ENCODE measurements at places on chromosomes 16 and 17.

- no peak for DNase-seq
Observed at GRCh38 chr17:82096709-82097183, 1.3 kb downstream of the FASN start.

DNA sequence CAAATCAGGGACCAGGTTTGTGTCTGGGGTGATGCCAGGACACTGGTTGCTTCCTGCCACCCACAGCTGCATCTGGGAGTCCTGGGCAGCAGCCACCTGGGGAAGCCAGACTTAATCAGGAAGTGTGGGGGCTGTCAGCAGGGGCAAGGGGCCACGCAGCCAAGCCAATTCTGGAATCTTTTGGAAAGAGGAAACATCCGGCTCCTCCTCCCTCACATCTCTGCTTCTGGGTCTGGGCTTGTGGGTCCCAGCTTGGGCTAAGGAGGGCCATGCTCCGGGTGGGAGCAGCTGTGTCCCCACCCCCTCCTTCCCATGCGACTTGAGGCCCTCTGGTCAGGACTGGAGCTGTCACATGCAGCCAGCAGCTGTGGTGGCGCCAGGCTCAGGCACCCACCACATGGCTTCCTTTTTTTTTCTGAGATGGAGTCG lies 37.0 kb upstream of the CCDC182 start:
- DNase-seq = no peak

DNA sequence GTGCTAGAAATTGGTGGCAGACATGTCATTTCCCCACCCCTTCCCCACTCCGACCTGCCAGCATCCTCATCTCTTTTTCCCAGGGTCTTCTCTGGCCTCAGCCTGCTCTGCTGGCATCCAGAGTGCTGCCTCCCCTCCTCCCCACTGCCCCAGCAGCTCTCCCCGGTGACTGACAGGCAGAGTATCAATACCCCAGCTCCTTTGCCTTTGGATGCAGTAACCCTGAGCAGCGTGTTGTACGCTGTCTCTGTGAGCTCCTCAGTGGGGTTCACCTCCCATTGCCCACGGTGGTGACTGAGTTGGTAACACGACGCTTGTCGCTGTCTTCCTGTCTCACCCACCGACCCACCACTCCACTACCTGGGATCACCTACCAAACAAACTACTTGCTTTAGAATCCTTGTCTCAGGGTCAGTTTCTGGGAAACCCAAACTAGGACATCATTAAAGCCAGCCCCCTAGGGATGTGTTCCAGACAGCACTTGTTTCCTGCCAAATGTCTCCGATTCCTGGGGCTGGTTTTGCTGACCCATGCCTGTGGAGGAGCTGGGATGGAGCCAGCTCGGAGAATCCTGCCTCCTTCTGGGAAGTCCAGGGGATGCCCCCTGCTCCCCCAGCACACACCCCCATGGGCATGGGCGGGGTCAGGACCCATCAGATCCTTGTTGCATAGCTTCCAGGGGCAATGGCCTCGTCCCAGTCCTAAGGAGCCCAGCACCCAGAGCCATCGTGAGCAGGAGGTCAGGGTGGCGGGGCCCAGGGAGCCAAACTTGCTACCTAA lies 8.3 kb upstream of the SBK1 start:
- DNase-seq = no peak

- no peak for DNase-seq
Observed at GRCh38 chr16:84446084-84446483, 58.4 kb downstream of the MEAK7 start.

DNA sequence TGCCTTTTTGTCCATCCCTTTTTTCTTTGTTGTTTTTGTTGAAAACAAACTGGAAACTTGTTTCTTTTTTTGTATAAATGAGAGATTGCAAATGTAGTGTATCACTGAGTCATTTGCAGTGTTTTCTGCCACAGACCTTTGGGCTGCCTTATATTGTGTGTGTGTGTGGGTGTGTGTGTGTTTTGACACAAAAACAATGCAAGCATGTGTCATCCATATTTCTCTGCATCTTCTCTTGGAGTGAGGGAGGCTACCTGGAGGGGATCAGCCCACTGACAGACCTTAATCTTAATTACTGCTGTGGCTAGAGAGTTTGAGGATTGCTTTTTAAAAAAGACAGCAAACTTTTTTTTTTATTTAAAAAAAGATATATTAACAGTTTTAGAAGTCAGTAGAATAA lies 4.9 kb downstream of the SOX9 start:
- DNase-seq = no peak

- DNase-seq = peak; percentile 9
Observed at GRCh38 chr16:10981697-10982216, 37.4 kb downstream of the CLEC16A start.

Measured in activated CD4-positive, CD25-positive, alpha-beta regulatory T cell (primary cell).